ENCODE measurements at places on chromosomes 11 and 22. TPM values are rescaled to one million over a fixed set of nuclear protein-coding genes. Genes with fewer than 3 reads are reported as not detected.

The EXPH5 gene
- total RNA-seq = 3.3 TPM

The SEZ6L gene
- total RNA-seq = not detected

The SLC22A8 gene
- total RNA-seq = not detected

The DEUP1 gene
- total RNA-seq = not detected

The SWAP70 gene
- total RNA-seq = 7.3 TPM

The MMP3 gene
- total RNA-seq = not detected

The SCGB1D2 gene
- total RNA-seq = not detected

The GDPD4 gene
- not detected for total RNA-seq

Data from activated naive CD4-positive, alpha-beta T cell treated with anti-CD3 and anti-CD28 coated beads, Interleukin-2, amount 10 ng/mL, durations not matched to agents 5 hours and 36 hours (primary cell).